ENCODE measurements at places on chromosomes 7 and 10.

DNA sequence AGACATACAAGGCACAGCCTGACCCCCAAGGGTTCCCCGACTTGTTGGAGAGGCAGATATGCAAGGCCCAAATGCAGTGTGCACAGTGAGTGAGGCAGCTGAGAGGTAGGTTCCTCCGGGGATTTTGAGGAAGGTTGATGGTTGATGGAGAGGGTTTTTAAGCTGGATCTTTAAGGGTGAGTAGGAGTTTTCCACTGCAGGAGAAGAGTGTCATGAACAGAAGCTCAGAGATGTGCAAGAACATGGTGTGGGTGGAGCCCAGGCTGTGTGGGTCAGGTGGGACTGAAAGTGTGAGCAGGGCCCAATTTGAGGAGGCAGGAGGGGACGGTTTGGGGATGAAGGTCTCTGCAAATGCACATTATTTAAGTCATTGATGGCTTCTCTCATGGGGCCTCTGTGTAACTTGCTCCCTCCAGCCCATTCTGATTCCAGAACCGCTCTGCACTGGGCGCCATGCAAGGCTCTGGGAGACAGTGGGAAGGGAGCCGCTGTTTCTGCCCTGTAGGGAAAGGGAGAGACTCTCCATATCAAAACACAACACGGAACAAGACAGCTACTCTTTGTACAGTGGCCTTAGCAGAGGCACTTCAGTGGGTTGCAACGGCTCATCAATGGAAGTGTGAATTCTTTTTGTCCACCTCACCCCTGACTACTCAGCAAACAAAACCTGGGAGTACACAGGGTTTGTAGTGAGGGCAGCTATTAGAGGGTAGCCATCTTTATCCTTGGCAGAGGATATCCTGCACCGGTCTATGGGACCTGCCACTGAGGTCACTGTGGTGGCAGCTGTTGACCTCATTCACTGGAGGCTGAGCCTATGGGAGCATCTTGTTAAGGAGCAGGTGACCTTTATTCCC is 29.7 kb downstream of the RAMP3 start:
- no peak for DNase-seq

- no peak for DNase-seq
Measured at GRCh38 chr7:42672339-42672999, 239.4 kb downstream of the C7orf25 start.

GRCh38 chr10:116840389-116841075 is 8.8 kb upstream of the ENO4 start:
- no peak for DNase-seq

GRCh38 chr7:151673216-151673615 is 153.5 kb upstream of the RHEB start:
- DNase-seq = no peak

DNA sequence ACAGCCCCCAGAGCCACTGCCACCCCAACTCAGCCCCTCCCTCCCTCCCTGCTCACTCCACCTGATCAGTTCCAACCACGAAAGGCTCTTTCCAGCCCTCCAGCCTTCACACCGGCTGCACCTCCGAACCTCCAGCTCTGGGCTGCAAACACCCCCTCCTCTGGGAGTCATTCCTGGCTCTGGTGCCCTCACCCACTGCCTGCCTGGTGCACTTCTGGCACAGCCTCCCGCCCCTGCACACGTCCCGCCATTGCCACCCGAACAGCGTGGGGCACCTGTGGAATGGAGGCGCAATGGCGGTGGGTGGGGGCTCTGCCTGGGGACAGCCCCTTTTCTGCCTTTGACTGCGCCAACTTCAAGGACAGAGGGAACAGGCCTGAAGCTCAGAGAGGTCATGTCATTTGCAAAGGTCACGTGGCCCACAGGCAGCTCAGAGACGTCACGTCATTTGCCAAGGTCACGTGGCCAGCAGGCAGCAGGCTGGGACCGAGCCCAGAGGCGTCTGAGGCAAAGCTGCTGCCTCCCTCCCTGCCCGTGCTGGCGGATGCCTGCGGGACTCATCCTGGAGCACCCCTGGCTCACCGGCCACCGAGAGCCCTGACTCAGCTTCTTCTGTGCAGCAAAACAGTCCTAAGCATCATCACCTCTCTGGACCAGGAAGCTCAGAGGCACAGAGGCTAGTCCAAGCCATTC is 76.0 kb upstream of the DNAAF5 start:
- DNase-seq = no peak

GRCh38 chr7:5510426-5511045 is 86.9 kb upstream of the TNRC18 start:
- no peak for DNase-seq

DNA sequence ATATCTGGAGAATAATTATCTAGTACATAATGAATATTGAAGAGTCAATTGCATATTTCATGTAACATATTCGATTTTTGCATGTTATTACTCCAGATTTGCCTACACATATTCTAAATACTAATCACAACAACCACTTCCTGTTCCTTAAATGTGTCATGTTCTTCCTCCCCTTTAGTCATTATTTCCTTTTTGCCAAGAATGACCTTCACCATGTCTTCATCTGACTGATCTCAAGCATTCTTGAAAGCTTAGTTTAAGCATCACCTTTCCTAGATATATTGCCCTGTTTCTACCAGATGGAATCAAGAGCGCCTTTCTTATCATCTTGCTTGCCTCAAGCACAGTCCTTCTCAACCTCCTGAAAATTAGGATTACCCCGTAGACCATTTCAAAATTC is 23.5 kb upstream of the MEOX2 start:
- DNase-seq = no peak

- DNase-seq = no peak
Measured at GRCh38 chr10:56469482-56469881, 108.4 kb upstream of the ZWINT start.

- DNase-seq = peak; percentile 42
Measured at GRCh38 chr7:106425017-106425719, 140.4 kb upstream of the NAMPT start.

GRCh38 chr10:100730725-100731406 is 14.5 kb upstream of the PAX2 start:
- DNase-seq = no peak

GRCh38 chr10:70589762-70590654 is 12.5 kb downstream of the PRF1 start:
- peak; percentile 63 for DNase-seq

DNA sequence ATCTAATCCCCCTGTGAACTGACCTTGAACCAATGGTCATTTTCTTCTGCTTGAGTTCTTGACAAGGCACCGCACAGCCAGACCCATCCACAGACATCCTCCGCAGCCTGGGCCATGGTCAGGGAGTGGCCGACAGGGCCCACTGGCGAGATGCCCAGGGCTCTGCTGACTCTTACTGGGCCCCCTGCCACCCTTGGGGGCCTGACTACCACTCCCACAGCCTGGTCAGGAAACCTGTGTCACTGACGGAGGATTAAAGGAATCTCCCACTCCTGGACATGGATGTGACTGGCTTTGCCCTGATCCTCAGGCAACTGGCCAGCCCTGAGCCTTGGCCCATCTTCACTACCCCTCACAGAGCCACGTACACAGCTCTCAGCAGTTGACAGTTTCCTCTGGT is 50.4 kb upstream of the ENO4 start:
- no peak for DNase-seq

DNA sequence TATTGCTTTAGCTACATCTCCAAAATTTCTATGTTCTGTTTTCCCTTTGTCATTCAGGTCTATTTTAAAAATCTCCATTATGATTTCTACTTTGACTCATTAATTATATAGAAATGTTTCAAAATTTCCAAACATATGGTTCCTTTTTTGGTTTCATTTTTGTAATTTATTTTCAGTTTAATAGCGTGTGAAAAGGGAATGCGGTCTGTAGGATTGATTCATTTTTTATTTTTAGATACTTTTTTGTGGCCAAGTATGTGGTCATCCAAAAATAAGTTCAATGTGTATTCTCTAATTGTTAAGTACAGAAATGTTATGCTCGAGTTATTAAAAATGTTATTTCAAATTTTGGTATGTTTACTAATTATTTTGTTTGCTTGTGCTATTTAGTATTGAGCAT is 72.5 kb upstream of the ANKRD1 start:
- DNase-seq = no peak

- DNase-seq = no peak
Measured at GRCh38 chr7:108266035-108266434, 135.9 kb upstream of the LAMB4 start.

- DNase-seq = no peak
Measured at GRCh38 chr7:132276976-132277725, 299.1 kb downstream of the PLXNA4 start.

- no peak for DNase-seq
Measured at GRCh38 chr10:4918236-4918635, 45.0 kb upstream of the AKR1C1 start.

DNA sequence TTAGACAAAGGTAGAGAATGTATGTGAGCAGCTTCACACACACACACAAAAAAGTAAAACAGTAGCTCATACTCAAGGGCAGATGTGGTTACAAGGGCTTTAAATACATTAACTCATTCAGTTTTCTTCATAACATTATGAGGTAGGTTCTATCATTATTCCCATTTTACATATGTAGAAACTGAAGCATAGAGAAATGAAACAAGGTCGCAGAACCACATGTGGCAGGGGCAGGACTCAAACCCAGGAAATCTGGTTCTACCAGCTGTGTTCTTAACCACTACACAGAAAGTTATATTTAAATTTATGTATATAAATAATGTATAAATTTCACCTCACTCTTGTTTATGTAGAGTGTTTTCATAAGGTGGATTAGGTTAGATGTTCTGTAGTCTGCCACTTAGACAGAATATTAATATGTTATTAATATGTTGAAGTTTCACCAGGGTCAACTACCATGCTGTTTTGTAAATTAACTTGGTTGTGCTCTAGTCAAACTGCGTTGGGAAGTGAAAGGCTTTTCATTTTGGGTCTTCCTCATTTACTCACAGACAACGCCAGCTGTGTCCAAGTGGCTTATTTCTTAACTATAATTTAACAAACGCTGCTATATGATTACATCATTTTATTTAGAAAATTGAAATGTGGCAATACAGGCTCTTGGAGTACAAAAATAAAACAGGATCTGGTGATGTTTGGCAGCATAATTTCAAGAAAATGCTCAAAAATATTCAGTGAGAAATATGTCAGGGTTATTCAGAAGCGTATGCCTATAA is 138.4 kb downstream of the MDFIC start:
- no peak for DNase-seq

DNA sequence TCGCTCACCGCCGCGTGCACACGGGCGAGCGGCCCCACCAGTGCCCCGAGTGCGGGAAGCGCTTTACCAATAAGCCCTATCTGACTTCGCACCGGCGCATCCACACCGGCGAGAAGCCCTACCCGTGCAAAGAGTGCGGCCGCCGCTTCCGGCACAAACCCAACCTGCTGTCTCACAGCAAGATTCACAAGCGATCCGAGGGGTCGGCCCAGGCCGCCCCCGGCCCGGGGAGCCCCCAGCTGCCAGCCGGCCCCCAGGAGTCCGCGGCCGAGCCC is 3.3 kb downstream of the REPIN1 start:
- DNase-seq = no peak
